ENCODE measurements at places on chromosomes 11 and 22.

DNA sequence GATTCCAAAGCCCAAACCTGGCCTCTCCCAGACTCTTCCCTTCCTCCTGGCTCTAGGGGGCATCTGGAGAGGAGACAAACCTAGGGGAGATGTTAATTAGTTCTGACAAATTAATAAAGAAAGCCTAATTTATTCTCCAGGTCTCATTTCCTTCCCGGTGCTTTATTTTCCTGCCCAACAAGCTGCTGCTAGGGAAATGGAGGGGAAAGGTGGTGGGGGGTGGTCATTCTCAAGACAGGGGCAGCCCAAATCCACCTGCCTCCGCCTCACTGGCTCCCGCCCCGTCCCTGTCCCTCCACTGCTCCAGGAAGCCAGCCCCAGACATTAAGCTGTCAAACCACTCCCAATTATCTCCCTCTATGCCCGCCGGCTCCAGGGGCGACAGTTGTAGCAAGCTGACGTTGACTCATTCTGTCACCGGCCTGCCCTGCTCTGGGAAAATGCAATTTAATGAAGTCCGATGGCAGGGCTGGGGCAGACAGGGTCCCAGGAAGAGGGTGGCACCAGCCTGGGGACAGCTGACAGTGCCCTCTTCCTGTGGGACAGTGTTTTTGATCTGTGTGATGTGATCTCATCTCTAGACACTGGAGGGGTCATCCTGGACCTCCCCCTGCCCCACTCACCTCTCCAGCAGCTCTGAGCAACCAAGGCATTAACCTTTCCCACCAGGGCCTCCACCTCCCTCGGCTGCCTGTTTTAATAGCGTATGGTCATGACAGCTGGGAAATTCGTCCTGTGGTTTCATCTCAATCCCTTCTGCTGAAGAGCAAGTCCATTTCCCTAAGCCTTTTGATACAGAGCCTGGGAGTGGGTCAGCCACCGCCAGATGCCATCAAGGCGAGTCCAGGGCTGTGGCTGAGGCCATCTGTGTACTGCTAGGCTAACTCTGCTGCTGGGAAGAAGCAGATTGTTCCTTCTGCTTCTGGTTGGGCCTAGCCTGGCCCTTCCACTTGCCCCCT, 27.1 kb downstream of the NECTIN1 start:
- no peak for DNase-seq

DNA sequence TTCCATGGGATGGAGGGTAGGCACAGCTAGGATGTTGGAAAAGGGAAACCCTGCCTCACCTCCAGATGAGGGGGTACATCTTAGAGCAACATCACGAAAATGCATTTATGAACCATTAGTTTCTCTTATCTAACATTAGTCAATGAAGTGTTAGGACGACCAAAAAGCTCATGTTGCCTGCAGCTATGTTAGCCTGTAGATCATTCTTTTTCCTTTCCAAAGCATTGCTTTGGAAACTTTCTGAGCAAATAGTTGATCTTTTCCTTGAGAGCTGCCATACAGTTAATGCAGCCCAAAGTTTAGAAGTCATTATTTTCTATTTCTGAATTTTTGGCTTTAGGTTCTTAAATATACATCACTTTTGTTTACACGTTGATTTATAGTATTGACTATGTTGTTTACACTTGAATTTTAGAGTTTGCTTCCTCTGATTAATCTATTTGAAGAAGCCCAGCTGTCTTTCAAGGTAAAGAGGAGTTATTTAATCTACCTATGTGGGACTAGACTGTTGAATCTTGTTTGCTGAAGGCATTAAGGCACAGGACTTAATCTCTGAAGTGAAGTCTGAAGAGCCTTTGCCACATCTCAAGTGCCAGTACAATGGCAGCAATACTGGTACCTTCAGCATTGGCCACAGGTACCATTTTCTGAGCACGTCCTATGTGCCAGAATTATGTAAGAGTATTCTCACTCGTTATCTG, 11.0 kb downstream of the POU2AF3 start:
- no peak for DNase-seq

GRCh38 chr11:120331301-120331996, 4.8 kb upstream of the ARHGEF12 start:
- no peak for DNase-seq

DNA sequence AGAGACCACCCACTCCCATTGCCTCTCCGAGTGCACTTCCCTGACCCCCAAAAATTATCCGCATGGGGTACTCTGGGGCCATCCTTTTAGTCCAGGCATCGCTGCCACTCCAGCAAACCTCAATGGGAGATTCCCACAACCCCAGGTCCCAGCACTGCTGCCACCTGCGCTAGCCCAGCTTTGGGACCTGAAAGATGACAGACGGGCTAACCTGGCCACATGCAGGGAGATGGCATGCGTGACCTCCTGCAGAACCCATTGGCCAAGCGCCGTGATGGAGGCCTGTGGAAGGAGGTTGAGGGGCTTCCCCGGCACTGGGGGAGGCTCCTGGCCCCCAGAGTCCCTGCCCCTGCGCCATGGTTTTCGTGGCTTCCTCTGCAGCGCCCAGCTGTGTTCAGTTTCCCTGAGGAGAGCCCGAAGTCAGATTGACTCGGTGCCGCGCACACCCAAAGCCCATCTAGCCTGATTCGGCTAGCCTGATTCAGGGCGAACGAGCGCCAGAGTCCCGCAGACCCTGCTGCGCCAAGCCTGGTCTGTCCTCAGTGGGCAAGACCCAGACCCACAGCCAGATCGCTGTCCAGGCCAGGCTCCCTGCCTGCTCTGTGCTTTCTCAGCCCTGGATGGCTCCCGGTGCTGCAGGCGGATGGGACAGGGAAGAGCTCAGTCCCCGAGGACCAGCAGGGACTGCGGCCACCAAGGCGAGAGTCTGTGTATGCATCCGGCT, 751 bp upstream of the WNT7B start:
- DNase-seq: no peak

GRCh38 chr22:38694940-38695339, 5.8 kb downstream of the JOSD1 start:
- no peak for DNase-seq

GRCh38 chr22:40449676-40450035, 79.3 kb downstream of the SGSM3 start:
- DNase-seq: no peak

GRCh38 chr11:373716-374551, 4.6 kb downstream of the B4GALNT4 start:
- DNase-seq: no peak

GRCh38 chr11:68038718-68039525, at the start of gene TCIRG1:
TCIRG1 (plus strand) TSS chr11:68039025; CDS start chr11:68041272, 2,247 bp downstream.
- DNase-seq: no peak

GRCh38 chr11:85673393-85673792, 8.5 kb upstream of the CREBZF start:
- DNase-seq: no peak

GRCh38 chr11:43942662-43943371, 380 bp downstream of the C11orf96 start:
- no peak for DNase-seq

GRCh38 chr22:25202290-25202921, 2.7 kb downstream of the CRYBB3 start:
- peak; percentile 22 for DNase-seq

DNA sequence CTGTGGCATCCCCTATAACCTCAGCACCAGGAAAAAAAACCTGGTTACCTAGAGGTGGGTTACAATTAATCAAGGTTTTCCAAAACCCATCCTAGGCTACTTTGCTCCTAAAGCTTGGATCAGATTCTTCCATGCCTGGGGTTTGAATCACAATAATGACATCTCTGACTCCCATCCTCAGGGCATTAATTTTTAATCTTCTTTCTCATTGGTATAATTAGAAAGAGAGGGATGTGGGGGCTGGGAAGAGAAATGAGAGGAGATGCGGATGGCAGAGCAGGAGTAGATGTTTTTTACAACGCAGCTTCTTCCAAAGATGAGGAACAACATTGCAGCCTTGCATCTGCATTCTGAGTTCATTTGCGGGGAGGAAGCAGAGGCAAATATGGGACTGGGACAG, 117.2 kb upstream of the E2F8 start:
- DNase-seq: no peak

DNA sequence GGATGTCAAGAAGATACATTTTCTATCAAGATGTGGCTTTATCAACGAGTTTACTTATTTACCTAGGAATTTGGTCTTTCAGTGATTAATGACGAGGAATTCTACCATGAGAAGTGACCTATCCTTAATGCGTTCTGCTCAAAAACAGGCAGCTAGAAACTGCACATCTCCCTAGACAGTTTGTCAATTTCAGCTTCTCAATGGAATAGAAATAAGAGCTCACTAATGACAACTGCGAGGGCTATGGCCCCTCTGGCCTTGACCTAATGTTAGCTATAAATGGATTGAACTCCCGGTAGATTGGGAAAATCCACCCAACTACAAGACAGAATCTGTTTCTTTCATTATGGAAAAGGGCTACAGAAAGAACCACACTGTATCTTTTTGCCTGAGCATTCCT, 223.4 kb downstream of the CADM1 start:
- DNase-seq: no peak

DNA sequence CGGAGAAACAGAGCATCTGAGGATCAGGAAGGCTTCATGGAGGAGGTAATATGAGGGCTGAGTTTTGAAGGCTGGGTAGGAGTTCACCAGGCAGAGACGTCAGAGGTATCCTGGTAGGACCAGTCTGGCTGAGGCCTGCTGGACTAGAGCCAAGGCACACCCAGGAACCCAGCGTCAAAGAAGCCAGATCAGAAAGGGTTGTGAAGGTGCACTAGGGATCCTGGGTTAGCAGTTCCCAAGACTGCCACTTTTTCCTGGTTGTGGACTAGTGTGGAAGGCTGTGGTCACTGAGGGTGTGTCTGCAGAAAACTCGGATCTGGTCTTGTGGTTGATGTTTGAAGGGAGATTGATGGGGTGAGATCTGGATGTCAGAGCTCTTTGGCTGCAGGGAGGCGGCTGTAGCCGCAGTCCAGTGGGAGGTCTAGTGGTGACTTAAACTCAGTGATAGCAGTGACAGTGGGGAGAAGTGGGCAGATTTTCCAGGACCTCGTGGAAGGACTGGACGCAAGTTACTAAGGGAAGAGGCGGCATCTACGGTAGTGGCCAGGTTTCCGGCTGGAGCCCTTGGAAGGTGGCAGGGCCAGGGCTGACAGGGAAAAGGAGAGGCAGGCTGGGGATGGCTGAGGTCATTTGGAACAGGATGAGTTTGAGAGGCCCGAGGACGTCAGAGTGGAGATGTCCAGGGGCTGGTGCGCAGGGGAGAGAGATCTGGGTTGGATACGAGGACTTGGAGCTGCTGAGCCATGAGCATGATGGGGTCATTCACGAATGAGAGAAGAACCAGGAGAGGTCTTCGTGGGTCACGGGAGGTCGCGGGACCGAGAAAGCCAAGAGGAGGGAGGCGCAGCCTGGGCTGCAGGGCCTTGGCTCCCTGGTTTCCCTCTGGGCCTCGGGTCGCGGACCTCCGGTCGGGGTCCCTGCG, 10.9 kb downstream of the RELA start:
- DNase-seq: no peak

DNA sequence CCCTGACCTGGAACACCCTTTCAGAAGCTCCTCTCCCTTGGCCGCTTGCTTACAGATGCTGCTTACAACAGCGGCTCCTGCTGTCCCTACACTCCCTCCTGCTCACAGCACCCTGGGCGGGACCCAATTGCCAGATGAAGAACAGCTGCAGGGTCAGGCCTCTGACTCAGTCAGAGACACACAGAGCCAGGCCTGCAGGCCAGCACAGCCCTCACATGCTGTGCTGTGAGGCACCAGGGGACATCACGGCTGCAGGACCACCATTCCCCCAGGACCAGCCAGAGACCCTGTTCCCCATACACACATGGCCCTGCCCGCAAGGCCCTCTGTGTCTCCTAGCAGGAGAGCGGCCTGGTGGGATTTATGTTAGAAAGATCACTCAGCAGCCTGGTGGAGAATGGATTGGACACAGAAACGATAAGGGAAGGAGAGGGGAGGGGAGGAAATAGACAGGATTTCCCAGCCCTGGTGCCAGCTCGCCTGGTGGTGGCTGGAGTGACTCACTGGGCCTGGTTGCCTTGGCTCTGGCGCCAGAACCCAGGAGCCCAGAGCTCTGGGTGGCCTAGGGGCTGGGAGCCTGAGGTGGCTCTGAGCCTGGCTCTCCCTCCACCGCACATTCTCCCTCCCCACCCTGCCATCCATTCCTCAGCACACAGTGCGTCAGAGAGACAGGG, 6.7 kb downstream of the CAPN5 start:
- DNase-seq: no peak

DNA sequence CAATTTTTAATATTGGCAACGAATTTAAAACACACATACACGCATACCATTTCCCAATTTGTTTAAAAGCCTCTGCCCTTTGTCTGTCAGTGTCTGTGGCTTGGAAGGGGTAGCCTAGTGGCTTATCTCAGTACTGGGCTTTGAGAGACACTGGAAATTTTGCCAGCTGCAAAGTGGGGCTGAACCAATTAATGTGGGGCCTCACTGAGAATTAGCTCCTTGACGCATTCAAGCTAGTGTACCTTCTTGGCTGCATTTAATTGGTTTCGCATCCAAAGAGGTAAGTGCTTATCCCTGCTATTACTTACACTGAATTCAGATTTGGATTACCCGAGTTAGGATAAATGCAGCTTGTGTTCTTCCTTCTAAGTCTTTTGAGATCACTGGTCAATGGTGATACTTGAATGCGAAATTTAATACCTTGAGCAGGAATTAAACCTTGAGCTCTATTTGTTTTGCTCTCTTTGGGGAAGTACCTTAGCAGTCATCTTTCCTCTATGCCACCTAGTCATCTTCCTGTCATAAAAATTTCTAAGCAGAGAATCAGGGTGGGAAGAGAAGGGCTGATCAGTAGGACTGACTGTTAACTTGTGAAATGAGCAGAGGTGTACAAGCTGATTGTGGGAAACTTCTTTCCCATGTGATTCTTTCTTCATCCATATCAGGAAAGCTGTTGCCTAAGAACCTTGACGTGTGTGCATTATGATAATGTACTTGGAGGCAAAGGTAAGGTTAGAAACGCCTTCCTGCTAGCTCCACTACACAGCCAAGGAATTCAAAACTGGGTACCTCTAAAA, 187.7 kb upstream of the E2F8 start:
- DNase-seq: no peak
